Eye (tissue), 1 donor: ENCODE measurements at places on chromosomes 7 and 10.

DNA sequence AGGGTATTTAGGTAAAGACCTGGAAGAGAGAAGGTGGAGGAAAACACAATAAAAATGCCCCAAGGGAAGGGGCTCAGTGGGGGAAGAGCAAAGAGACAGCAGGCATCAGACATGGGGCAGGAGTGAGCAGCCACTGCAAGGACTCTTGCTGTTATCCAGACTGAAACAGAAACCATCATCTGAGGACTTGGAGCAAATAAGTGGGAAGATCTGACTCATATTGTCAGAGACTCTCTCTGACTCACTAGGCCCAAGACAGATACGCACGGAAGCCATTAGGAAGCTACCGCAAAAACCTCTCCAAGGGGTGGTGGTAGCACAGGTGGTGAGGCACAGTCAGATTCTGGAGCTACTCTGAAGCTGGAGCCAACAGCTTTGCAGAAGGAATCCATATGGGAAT, 110.7 kb downstream of the RNF32 start:
- DNase-seq: no peak

GRCh38 chr10:58220769-58221451, 46.8 kb downstream of the IPMK start:
- no peak for DNase-seq

GRCh38 chr7:142513178-142513955, 235.9 kb upstream of the PRSS1 start:
- no peak for DNase-seq

DNA sequence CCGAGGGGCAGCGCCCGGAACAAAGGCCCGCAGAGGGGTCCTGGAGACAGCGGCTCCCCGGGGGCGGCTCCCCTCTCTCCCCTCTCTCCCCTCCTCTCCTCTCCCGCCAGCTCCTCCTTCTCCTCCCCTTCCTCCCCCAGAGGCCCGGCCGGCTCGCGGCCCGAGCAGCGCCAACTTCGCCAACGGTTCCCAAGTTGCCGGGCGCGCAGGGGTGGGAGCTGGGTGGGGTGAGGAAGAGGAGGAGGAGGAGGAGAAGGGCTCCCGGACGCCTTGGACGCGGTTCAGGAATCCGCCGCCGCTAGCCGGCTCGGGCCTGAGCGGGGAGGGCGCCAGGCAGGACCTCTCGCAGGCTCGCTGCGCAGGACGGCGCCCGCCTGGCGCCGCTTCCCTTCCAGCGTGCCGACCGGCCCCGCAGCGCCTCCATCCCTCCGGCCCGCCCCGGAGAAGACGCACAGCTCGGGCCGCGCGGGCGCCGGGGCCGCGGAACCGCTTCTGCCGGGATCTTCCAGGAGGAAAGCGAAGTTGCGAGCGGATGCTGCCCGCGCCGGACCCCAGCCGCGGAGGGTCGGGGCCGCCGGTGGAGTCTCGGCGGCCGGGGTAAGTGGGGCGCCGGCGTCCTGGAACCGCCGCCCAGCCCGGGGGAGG, at the start of gene CHST3:
TSS of gene CHST3 (plus strand) at position 298 of the 645 bp plus-strand sequence. CDS start 41,448 bp downstream, outside the sequence.
- peak; percentile 86 for DNase-seq

DNA sequence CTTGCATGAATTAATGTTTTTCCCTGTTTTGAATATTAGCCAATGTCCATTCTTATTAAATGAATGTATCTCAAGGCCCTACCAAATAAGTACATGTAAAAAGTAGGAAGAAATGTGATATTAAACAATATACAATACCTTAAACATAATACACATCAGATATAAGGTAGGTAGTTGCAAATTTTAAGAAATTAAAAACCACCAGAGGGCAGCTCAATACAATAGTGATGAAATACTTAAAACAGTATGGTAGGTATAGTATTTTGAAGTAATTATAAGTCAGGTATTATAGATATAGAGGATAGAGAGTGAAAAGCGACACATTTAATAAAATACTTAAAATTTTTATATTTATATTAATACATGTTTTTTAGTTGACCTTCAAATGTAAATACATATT, 43.6 kb upstream of the CDK14 start:
- DNase-seq: no peak

- DNase-seq: no peak
Measured at GRCh38 chr10:31479752-31480151, 160.7 kb downstream of the ZEB1 start.

DNA sequence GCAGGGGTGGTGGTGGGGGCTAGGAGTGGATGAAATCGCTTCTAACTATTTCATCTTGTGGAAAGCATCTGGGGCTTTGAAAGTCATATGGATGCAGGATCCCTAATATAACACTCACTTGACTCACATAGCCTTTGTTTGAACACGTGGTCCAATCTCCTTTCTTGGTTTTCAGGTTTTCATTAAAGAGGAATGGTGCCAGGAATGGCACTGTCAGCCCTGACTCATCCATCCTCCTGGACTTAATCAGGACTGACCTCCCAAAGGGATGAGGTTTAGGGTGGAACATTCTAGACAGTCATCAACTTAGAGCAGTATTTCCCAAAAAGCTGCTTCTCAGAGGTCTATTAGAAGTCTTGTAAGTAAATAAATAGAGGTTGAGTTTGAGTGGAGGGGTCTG, 162.0 kb upstream of the PLXNA4 start:
- DNase-seq: no peak

GRCh38 chr7:23956772-23957576, 247.0 kb downstream of the STK31 start:
- peak; percentile 20 for DNase-seq

GRCh38 chr10:51075043-51075872, 971 bp downstream of the PRKG1 start:
- DNase-seq: no peak

GRCh38 chr10:55137063-55137462, 336.0 kb upstream of the PCDH15 start:
- DNase-seq: no peak

- DNase-seq: peak; percentile 77
Measured at GRCh38 chr10:15419279-15419874, 48.3 kb upstream of the FAM171A1 start.

DNA sequence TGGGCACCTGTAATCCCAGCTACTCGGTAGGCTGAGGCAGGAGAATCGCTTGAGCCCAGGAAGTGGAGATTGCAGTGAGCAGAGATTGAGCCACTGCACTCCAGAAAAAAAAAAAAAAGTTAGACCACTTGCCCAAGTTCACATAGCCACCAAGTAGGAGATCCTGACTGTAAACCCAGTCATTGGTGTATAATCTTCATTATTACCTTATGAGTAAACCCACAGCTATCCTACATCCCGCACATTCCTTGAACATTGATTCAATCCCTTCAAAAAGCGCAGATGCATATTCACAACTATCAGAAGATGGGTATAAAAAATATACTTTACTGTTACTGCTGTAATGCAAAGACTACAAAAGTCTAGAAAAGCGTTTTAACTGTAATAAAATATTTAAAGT, 512.9 kb downstream of the SUGCT start:
- no peak for DNase-seq

- DNase-seq: no peak
Measured at GRCh38 chr7:41994036-41994745, 242.8 kb downstream of the GLI3 start.

GRCh38 chr7:20217193-20217948, at the start of gene MACC1:
TSS of gene MACC1 (minus strand) at chr7:20217384. CDS start at chr7:20161862, 55,522 bp downstream.
- DNase-seq: no peak

DNA sequence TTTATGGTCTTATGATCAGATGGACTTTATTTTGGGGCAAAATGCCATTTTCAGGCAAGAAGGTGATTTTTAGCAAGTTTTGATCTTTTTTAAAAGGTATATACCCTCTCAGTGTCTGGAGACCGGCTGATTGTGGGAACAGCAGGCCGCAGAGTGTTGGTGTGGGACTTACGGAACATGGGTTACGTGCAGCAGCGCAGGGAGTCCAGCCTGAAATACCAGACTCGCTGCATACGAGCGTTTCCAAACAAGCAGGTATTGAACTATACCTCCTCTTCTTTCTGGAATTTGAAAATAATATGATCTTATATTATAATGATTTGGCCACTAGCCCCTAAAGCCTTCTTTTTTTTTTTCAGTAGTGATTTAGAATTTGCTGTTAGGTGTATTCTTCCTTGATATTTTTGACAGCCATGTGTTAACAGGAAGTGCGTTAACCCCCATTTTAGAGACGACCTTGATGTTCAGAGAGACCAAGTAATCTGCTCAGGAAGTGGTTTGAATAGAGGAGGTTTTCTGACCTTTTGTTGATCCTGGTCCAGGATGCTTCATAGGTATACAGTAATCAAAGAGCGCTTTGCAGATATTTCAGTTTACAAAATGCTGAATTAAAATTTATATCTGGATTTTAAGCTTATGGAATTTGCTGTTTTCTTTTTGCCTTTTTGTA, 6.2 kb downstream of the BUB3 start:
- DNase-seq: no peak

GRCh38 chr7:45240273-45240771, 82.7 kb downstream of the RAMP3 start:
- DNase-seq: no peak

- no peak for DNase-seq
Measured at GRCh38 chr7:108059526-108059925, 56.6 kb upstream of the LAMB1 start.

DNA sequence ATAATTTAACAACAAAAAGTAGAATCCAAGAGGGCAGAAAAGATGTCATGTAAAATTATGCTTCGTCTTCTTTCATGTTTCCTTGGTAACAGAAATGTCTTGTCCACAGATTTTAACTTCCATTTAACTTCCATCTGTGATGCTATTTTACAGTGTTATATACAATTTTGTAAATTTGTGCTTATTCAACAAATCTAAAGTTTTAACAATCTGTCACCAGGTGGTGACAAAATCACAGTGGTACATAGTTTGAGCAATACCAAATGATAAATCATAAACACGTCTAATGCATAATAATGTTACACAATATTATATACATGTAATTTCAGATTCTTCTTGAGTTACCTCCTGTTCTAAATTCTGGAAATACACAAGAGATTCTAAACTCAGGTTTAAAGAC, 784.4 kb upstream of the CELF2 start:
- DNase-seq: no peak

- DNase-seq: peak; percentile 46
Measured at GRCh38 chr10:110802551-110803238, 69.0 kb upstream of the PDCD4 start.

DNA sequence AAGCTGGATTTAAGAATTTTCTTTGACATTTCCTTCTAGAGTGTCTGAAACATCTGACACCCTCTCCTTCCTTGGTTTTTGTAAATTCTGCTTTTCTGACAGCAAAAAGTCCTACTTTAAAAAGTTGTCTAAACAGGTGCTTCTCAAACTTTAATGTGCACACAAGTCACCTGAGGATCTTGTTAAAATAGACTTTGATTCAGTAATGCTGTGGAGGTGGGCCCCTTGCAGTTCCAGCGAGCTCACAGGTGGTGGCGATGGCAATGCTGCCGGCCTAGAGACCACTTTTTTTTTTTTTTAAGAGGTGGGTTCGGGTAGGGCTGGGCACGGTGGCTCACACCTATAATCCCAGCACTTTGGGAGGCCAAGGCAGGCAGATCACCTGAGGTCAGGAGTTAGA, 77.1 kb downstream of the ABCC2 start:
- peak; percentile 4 for DNase-seq

- peak; percentile 4 for DNase-seq
Measured at GRCh38 chr7:45889367-45890067, 1.2 kb downstream of the IGFBP1 start.

DNA sequence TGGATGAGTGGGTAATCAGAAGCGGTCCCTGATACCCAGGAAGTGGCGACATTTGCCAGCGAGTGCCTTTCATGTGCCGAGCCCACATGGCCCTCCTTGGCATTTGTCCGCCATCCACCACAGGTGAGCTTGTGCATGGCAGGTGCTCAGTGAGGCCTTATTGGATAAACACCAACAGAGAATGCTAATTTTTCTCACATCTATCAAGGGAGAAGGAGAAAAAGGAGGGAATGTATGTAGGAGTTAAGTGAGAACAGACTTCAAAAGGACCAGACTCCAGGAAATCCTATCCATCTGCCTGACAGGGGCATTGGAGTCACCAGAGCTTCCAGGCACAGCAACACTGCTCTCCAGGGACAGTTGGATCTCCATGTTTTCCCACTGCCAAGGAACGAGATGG, 143.5 kb upstream of the ZMIZ1 start:
- no peak for DNase-seq

GRCh38 chr10:93180482-93180931, 106.8 kb downstream of the CYP26A1 start:
- DNase-seq: no peak

- DNase-seq: peak; percentile 92
Measured at GRCh38 chr10:76984559-76985443, 652.8 kb downstream of the KCNMA1 start.

- no peak for DNase-seq
Measured at GRCh38 chr10:114649217-114649903, 8.7 kb downstream of the ABLIM1 start.

DNA sequence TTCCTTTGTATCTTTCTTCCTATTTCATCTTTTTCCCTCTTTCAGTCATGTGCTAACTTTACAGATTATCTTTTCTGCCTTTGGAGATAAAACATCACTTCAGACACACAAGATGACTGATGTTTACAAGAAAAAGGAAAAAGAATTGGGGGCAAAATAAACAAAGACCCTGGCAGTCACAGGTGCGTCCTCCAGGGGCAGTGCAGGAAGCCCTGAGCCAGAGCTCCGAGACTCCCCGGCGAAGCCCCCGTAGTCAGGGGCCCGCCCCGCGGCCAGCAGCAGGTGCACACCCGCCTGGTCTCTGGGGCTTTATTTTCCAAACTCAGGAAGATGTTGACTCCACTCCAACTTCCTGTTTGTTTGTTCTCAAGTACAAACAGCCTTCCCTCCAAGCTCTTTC, 10.2 kb downstream of the STK32C start:
- peak; percentile 61 for DNase-seq

- DNase-seq: no peak
Measured at GRCh38 chr7:90825779-90826178, 229.7 kb downstream of the CDK14 start.

GRCh38 chr7:3518546-3518945, 217.5 kb downstream of the SDK1 start:
- DNase-seq: no peak

- DNase-seq: no peak
Measured at GRCh38 chr7:32330602-32331001, 159.6 kb downstream of the LSM5 start.

DNA sequence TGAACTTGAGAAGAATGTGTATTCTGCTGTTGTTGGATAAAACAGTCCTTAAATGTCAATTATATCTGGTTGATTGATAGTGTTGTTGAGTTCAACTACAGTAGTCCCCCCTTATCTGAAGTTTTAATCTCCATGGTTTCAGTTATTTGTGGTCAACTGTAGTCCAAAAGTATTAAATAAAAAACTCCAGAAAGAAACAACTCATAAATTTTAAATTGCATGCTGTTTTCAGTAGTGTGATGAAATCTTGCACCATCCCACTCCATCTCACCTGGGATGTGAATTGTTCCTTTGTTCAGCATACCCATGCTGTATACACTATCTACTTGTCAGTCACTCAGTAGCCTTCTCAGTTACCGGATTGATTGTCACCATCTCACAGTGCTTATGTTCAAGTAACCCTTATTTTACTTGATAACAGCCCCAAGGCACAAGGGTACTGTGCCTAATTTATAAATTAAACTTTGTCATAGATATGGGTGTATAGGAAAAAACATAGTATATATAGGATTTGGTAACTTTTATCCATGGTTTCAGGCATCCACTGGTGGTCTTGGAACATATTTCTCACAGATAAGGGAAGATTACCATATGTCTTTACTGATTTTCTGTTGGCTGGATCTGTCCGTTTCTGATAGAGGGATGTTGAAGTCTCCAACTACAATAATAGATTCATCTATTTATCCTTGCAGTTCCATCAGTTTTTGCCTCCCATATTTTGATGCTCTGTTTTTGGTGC, 57.1 kb downstream of the AOAH start:
- DNase-seq: no peak
